ENCODE measurements at places on chromosomes 2 and 18.

GRCh38 chr2:224392545-224392944, 9.4 kb downstream of the FAM124B start:
- DNase-seq: no peak

DNA sequence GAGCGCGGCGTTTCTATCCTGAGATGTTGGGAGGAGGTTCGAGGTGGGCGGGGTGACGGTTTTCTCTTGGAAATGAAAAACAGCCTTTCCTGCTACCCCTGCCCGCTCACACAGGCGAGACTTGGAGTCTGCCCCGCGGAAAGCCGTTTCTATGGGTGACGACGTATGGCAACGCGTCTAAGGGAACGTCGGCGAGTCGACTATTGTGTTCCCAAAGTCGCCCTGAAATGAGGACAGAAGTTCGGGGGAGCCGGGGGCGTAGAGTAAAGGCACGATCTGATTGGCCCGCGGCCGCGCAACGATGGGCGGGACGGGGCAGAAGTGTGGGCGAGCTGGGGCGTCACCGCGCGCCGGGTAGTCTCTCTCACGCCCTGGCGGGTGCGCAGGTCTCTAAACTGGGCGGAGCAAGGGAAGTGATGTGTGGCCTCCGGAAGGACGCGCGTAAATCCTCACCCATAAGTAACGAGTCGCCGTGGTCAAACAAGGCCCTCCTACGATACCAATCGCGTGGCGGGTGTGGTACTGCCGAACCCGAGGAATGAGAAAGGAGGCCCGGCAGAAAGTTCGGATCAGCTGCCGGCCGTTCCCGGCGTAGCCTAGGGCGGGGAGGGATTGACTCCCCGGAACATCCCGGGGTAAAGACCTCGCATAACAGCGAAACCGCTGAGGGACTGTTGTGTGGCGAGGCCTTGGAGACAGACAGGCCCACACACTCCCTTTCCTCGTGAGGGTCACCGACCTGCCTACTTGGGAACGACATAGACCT, 89.6 kb downstream of the FAM161A start:
- peak; percentile 91 for DNase-seq

DNA sequence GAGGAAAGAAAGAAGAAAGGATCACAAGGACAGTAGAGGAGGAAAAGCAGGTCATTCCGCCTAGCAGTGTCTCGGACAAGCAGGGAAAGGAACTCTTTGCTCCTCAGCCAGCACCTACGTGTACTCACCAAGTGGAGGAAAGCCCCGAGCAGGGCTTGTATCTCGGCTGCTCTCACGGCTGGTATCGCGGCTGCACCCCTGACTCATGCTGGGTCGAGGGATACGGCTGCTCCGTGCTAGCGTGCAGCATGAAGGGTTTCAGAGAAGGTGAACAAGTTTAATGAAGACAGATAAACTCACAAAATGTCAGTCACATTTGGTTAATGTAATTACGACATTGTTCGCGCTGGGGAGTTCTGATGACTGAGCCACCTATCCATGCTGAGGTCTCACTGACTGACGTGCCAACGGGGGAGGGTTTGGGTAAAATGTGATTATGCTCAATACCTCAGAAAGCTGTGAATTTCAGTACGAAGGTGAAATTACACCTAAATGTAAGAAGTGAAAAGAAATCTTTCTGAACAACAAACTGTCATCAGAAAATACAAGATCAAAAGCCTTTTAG, 112.1 kb upstream of the RNU4ATAC start:
- no peak for DNase-seq

DNA sequence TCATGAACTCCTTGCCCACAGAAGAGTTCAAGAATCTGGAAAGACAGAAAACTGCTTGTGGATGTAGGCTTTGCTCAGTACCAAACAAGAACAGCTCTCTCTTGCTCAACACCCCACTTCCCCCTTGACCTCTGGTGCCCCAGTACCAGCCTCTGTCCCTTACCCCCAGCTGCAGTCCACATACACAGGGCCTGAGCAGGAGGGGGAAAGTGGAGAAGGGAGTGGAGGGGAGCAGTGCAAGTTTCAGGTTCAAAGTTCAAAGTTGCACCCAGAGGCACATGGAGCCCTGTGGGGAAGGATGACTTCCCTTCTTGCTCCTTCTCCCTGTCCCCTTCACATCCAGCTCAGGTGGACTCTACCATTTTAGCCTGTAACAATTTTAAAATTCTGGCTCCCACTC, 61.1 kb upstream of the LPIN2 start:
- peak; percentile 70 for DNase-seq

- DNase-seq: no peak
These were observed 39.1 kb downstream of the PCBP1 start for GRCh38 chr2:70126413-70126812.

- no peak for DNase-seq
These were observed 160.0 kb upstream of the TRIB2 start for GRCh38 chr2:12556762-12557161.

DNA sequence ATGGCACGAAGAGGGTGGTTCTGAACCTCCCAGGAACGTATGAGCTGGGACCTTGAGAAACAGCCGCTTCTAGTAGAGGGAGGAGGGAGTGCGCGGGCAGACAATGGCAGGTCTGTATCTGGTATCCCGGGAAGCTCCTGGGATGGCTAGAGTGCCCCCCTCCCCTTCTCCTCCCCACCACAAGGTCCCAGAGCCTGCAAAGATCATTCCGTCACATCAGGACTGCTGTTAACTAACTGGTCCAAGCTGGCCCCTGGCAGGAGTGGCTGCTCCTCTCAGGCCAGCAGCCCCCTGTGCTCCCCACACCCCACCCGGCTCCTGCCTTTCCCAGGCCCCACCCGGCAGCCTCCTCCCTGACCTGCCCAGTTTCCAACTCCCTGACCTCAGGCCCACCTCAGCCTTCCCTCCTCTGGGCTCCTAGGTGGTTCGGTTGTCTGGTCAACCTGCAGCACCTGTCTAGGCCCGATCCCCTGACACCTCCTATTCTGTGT, 75.0 kb downstream of the TPO start:
- no peak for DNase-seq

DNA sequence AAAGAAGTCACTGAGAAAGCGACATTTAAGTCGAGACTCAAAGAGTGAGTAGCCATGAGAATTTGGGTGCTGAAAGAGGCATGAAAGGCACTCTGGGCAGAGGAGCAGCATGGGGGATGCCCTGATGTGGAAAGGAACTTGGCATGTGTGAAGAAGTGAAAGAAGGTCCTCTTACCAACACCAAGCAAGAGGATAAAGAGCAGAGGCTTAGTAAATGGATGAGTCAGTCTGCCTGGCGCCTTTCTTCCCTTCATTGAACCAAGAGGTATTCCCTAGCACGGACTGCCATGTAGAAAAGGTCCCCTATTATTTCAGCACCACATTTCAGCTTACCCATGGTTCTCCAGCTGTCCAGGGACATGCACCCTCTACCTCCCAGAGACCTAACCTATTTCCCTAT, 221.1 kb upstream of the NRP2 start:
- DNase-seq: no peak

DNA sequence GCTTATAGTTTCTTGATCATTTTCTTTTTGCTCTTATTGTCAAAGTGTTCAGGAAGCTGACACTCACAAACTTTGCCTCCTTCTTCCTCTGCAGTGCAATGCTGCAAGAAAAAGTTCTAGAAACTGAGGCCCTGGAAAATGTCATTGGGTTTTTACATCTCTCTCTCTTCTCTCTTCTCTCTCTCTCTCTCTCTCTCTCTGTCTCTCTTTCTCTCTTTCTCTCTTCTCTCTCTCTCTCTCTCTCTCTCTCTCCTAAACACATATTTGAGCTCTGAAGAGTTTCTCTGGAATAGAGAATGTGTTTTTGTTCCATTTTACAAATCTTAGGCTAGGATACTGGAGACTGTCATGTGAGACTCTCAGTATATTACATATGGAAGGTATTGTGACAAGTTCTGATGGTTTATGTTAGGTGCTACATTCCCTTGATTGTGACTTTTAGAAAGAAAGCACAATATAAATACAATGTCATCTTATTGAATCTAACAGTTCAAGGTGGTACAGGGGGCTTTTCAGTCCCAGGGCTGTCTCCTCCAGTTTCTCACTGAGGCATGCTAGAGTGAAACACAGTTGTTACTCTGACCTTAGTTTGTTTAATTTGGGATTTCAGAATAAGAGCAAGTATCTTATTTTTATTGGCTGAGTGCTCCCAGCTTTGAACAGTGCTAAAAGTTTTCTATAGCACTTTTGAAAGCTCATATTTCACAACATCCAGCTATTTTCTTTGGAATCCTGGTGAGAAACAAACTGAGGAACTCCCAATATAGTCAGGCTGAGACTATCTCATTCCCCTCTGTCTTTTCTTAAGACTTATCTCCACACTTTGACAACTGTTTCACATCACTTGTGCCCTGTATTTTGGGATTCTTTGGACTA, 41.4 kb upstream of the EHBP1 start:
- no peak for DNase-seq

DNA sequence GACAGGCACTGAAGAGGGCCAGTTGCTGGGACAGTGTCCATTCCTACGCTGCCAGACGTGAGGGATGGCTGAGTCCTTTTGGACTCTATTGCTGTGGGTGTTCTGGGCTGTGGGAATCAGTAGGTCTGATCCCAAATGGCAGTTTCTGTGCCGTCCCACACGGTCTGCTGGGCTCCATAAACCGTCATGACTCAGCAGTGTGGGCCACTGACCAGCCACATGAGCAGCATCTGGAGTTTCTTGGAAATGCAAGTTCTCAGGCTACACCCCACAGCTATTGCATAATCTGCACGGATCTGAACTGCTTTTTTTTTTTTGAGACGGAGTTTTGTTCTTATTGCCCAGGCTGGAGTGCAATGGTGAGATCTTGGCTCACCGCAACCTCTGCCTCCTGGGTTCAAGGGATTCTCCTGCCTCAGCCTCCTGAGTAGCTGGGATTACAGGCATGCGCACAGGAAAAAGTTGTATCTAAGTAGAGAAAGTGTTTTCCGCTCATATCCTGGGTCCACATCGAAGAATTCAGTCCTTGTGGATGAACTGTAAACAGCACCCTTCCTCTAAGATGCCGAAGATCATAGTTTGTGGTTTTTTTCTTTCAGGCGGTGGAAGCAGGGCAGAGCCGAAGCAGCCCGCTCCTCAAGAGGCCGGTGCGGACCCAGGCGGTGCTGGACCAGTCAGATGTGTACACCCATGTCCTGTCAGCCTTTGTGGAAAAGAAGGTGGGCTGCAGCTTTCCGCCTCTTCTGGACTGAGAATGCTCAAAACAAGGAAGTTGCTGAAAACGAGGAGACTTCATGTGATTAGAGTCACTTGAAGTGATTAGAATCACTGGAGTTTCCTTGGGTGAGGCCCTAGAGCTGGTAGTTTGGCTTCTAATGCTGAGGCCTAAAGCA, 25.5 kb downstream of the RMC1 start:
- no peak for DNase-seq

GRCh38 chr2:80517316-80517715, 212.8 kb upstream of the LRRTM1 start:
- DNase-seq: no peak

GRCh38 chr2:85048534-85048933, 77.6 kb downstream of the KCMF1 start:
- DNase-seq: no peak

DNA sequence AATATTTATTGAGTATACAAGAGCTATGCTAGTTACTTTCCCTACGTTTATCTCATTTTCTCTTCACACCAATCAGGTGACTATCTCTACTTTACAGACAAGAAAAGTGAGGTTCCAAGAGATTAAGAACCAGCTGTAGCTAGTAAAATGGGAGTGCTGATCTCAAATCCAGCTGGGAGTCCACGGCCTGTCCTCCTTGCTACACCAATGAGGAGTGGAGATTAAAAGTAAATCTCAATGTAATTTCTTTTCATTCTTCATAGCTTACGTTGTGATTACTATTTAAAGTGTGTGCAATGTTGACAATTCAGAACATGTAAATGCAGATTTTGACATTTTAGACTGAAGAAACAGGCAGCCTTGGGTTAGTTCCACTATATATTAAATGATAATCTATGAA, 53.9 kb upstream of the NRP2 start:
- DNase-seq: no peak

DNA sequence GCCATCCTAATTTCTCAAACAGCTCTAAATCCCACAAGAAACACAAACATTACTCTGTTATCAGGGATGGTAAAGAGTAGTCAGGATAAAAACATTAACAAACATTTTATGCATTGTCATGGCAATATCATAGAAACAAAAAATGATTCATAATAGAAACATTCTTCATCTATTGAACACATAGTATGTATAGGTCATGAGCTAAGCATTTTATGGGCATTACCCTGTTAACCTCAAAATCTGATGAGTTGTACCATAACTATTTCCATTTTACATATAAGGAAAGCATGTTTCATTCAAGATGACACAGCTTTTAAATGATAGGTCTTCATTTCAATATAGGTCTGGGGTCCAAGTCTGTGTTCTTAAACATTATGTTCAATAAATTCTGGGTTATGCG, 344.9 kb downstream of the RND3 start:
- no peak for DNase-seq

DNA sequence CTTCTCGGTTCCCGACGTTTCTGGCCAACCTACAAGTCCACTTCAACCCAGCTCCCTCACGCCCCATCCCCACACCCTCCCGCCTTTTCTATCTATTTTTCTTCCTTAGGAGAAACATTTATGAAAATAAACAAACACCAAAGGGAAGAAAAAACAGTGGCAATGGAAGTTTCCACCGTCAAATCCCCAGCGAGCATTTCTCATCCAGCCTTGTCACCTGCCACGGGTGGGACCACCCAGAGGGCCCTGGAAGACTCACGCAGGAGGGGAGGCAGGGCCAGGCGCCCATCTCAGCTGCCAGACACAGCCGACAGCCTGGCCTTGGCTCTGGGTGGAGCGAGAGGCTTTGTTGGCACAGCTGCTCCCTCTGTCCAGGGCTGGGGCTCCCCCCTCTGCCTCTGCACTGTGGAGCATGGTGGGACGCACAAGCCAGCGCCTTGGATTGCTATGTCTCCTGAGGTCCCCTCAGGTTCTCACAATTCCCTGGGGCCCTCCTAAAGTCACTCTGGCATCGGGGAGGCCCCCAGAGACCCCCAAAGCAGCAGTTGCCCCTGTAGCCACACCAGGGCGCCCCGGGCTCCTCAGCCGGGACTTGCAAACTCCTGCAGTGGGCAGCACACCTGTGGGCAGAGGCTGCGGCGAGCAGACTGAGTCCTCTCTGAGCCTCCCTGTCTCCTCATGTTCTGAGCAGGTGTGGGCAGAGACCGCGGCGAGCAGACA, 395.7 kb upstream of the SALL3 start:
- no peak for DNase-seq

GRCh38 chr2:69242651-69243051, 144.4 kb downstream of the GFPT1 start:
- DNase-seq: no peak
